Left kidney (tissue), 8 donors: ENCODE measurements at places on chromosomes 1 and 21. TPM values are rescaled to one million over a fixed set of nuclear protein-coding genes. Genes with fewer than 3 reads are reported as not detected.

Gene OPRD1
- 0.52 TPM for polyA plus RNA-seq

Gene HTR6
- polyA plus RNA-seq: 1.6 TPM

- DNase-seq: no peak
Observed at GRCh38 chr1:116311193-116311592, 61.9 kb upstream of the ATP1A1 start.

- DNase-seq: no peak
Observed at GRCh38 chr1:67051196-67051595, 2.8 kb downstream of the SLC35D1 start.

DNA sequence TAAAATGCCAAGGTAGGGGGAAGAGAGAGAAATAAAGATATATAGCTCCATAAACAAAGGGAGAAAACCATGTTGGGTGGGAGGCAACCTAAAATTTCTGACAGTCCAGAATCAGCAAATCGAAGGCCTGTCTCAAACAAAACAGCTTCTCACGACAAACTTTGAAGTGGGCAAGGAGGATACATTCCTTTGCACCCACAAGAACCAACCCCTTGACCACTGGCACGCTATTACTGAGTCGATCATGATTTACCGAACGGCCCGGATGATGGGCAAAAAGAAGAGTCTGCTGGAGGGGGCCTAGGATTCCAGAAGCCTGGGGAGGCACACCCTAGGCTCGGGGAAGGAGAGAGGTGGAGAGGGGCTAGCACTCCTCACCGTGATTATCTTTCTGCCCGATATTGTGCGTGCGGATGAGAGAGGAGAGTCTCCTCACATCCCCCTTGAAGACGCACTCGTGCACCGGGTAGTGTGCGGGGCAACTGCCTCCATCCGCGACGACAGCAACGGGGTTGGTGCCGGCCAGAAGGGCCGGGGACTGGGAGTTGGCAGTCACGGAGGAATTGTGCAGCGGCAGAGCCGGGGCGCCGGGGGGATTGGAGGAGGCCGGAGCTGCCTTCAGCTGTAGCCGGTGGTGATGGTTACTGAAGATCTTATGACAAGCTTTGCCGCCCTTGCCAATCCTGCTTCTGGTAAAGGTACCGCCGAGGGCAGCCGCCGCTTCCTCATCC, 756 bp downstream of the ANKRD13C start:
- peak; percentile 33 for DNase-seq

DNA sequence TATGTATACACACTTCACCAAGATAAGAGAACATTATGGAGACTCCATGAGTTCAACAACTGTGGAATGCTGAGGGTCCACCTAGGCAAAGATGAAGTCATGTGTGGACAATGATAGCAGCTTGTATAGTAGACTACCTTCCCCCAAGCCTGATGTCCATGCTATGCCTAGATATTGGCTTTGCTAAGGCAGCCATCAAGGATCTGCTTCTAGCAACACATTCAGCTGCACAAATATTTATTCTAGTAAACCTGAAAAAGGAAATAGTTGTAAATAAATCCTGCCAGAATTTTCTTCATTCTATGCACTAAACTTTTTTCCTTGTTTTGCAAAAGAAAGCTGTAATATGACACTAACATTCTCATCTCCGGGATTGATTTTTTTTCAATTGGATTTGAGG, 7.0 kb upstream of the LPAR3 start:
- no peak for DNase-seq

Gene EDN2
- 2.1 TPM for polyA plus RNA-seq

DNA sequence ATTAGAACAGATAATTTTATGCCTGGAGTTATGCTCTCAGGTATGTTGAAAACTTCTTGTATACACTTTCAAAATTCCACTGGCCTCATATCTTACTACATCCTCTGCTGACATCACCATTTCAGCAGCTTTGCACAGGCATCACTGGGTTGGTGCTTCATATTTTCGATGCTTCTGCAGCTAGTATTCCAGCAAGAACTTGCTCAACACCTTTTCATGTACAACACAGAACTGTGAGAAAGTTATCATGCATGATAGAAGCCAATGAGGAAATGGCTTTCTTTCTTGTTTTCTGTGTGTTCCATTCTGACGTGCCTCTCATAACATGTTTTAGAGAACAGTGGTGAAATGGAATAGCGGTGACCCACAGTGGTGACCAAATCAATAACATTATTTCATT, 5.1 kb upstream of the GBP5 start:
- no peak for DNase-seq

DNA sequence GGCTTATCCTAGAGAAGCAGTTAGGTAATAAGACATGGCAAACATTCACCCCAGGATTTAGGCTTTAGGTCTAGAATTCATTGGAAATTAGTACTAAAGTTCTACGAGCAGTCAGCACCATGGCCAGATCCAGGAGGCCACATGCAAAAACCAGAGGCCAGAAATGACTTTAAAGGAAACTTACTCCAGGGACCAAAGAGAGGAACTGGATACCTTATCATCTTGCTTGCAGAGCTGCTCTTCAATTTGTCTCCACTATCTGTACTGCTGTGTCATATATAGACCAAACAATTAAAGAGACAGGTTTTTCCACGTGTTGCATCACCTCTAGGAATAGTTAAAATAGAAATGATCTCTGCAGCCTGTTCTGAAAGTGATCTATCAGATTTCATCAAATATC, 127.8 kb downstream of the LMX1A start:
- DNase-seq: no peak

Gene NBPF6
- polyA plus RNA-seq: not detected

DNA sequence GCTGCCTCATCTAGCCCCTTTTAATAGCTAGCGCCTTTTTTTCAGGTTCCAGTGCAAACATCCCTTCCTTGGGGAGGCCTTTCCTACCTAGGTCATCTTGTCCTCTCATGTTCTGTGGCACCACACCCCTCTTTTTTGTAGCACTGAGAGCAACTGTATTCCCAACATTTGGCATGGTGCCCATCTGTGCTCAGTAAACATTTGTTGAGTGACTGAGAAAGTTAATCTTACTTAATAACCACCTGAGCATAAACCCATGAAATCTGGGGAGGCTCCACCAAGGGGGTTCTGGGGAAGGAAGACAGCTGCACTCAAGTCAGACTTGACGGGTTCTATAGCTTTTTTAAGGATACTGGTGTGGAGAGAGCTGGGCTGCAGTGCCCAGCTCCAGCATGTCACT, 90.0 kb downstream of the NOS1AP start:
- DNase-seq: no peak

Gene NME7
- 103 TPM for polyA plus RNA-seq

Gene CD52
- 5.6 TPM for polyA plus RNA-seq

DNA sequence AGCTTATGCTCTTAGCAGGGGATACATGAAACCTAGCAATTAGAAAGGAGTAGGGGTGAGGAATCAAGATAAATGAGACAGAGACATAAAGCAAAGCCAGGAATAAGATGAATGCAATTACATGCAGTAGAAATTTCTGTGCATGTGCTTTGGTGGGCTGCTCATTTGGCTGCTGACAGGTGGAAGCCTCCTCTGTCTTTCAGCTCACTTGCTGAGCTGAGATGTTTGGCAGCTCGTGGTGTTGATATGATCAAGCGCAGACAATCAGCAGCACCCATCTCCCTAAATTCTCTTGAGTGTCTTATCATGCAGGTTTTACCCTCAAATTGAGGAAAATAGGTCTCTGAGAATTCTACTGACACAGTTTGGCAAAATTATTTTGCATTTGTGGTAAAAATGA, 108.3 kb upstream of the CD34 start:
- DNase-seq: no peak

- no peak for DNase-seq
Observed at GRCh38 chr1:181087400-181087901, 1.0 kb upstream of the IER5 start.

- DNase-seq: no peak
Observed at GRCh38 chr1:119964673-119965363, 68.5 kb upstream of the ADAM30 start.

Gene GRHL3
- polyA plus RNA-seq: 4.6 TPM

- DNase-seq: no peak
Observed at GRCh38 chr1:156833603-156834002, 17.0 kb upstream of the SH2D2A start.

Gene SYT6
- polyA plus RNA-seq: 2.3 TPM

Gene OR2T11
- not detected for polyA plus RNA-seq

DNA sequence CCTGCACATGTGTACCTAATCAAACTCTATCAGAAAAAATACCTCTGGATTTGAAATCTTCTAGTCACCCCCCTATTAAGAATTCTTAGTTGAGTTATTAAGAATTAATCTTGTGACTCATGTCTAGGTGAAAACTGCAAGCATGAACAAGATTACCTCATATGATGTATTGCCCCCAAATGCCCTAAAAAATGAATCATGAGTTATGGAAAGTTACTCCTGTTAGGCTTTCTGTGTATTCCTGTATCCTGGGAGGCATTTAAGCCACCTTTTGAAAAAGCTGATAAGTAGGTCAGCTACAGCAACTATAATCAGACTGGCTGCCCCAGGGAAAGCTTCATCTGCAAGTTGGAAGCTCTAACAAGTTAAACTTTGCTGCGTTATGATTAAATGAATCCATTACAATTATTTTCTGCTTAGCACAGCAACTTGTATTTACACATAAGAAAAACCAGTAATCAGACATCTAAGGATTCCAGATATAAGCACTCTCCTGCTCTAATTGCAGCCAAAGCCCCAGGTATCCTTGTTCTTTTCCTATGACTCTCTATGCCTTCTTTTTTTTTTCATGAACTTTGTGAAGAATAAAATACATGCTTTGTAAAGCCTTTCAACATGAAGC, 147.7 kb downstream of the NTPCR start:
- DNase-seq: no peak

GRCh38 chr1:43545695-43546387, 15.2 kb downstream of the PTPRF start:
- peak; percentile 89 for DNase-seq

Gene PLA2G2F
- polyA plus RNA-seq: 0.37 TPM

- no peak for DNase-seq
Observed at GRCh38 chr21:44301141-44301540, 1.3 kb downstream of the PFKL start.

DNA sequence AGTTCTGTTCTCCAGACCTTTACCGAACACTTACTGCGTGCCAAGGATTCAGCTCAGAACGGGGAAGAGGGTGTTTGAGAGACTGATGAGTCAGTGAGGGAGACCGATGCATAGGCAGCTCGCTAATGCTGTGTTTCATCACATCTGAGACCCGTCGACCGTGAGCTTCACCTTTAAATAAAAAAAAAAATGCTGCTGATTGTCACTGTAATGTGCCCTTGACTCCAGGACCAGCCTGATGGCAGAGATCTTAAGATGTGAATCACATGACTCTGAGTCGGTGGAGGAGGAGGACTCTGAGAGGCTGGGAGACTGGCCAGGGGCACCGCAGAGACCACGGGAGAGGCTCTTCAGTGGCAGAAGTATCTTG, 28.8 kb downstream of the SPSB1 start:
- no peak for DNase-seq

Gene KRTAP7-1
- polyA plus RNA-seq: not detected

DNA sequence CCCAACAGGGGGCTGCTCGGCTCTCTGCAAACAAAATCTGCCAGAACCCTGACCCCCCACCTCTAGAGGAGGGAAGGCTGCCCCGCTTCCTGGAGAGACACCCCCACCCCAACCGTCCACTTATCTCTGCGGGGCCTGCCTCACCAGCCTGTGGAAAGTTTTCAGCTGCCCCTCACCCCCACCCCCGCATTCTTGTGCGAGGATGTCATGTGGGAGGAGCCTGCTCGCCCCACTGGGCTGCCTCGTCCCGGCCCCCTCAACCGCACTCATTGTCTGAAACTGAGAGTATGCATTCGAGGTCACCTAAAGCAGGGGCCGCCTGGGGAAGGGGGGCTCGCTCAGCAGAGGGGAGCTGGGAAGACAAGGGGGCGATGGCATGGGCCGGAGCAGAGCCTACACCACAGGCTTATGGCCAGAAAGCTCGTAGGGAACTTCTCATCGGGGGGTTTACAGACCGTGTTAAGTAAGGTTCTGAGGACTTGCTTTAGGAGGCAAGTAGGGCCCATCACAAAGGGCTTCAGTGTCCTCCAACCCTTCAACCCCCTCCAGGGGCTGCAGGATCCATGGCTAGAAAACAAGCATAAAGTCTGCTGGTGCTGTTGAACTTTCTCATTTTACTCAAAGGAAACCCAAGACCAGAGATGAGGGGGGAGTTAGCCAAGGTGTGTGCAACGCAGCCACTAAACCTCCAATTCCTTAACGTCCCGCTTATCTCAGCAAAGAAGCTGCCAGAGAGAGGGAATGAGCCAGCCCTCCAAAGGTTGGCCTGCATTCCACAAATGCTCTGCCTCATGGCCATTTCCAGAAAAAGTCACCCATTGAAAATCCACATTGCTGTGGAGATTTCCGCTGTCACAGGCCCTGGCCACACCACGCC, 9.4 kb downstream of the EPHA2 start:
- DNase-seq: peak; percentile 91

Gene LRRC8D
- polyA plus RNA-seq: 41.8 TPM

DNA sequence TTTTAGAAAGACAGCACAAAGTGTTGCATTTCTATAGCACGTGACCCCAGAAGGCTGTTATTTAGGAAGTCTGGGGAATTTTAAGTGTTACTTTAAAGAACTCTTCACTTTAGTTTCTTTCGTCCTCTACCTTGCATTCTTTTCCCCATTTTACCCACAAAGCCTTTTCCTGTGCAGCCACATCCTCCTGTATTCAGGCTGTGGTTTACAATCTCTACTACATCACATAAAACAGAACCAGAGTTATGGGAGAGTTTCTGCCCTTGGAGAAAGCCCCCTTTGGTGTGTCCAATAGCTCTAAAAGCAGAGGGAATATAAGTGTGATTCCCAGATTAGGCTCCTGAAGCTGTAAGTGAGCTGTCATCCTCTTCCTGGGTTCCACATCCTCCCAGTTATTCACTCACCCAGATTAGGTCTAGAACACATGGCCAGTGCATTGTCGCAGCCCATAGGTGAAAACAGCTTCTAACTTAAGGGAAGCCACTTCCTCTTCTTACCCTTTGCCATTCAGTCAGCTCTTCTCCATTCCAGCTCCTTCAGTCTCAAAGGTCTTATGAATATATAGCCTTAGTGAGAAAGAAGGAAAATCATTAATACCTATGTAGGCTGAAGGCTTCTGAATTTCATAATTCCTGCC, 171.1 kb downstream of the PIGK start:
- DNase-seq: no peak

DNA sequence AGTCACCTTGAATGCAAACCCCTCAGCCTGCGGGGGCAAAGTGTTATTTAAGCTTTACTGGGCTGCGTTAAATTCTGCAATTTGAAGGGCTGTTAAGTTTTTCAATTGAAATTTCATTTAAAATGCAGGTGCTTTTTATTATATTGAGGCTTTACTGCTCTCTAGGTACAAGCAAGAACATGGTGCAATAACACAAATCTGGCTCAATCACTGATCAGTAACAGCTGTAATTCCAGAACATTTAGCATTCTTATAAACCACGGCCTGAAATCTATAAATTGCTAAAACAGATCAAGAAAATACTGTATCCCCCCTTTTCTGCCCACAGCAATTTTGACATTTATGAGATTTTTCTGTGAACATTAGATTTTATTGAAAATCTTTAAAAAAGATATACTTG, 322.8 kb downstream of the KCTD3 start:
- no peak for DNase-seq

DNA sequence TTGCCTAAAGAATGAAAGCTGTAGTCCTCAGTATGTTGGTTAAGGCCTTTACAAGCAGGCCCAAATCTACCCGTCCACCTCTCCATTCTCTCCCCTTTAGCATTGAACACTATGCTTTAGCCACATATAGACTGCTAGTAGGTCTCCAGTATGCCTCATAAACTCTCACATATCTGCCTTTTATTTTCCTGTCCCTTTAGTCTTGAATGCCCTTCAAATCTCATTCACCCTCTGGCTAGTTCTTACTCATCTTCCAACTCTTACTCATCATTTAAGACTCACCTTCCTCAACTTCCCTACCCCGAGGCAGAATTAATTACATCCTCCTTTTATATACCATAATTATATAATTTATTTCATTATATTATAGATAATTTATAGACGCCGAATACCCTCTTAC, 78.7 kb upstream of the TSPAN2 start:
- no peak for DNase-seq
